Stimulated activated CD4-positive, alpha-beta T cell treated with anti-CD3 and anti-CD28 coated beads, TNF-alpha, amount 100 ng/mL, for 48 hours (primary cell): ENCODE measurements at places on chromosomes 5 and 9.

DNA sequence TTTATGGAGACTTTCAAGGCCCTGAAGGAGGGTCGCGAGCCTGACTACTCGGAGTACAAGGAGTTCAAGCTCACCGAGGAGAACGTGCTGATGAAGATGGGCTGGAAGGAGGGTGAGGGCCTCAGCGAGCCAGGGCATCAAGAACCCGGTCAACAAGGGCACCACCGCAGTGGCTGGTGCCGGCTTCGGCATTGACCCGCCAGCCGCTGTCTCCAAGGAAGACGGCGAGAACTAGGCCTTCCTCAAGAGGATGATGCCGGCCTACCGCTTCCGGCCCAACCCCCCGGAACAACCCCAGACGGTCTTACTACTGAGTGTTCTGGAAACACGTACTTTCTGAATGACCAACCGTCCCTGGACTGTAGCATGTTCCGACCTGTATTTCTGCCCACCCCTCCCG lies 169.2 kb downstream of the HINT1 start:
- DNase-seq = no peak

DNA sequence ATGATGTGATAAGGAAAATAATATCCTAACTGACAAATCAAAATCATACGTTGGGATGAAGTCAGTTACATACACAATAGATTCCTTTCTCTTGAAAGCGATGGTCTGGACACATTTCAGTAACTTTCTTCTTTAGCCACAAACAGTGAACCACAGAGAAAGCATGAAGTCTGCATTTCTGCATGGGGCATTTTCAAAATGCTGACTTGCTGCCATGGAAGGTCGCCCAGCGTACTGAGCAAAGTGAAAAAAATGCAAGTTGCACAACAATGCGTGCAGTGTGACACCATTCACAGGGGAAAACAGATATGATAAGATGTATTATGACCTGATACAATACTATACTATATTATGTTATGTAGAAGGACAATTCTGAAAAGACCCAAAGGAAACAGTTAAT lies 146.3 kb downstream of the SNX18 start:
- no peak for DNase-seq

DNA sequence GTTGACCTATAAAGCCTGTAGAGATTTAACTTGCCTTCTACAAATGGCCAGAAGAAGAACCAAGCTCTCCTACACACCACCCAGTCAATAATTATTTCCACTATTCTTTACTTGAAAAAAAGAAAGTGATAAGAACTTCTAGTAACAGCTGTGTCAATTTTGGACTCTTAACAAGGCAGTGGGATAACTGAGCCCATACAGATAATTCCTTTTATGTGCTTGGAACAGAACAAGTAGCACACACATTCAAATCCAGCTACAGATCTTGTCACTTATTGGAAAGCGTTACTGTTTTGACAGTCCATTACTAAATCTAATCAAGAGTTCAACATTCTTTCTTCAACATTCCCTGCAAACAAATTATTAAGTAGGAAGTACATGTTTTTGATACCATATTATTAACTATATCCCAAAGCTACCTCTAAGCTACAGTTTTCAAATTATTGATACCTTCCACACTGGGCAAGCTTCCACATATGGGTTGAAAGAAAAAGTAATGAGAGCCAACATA lies 6.3 kb downstream of the PTGER4 start:
- DNase-seq = no peak

DNA sequence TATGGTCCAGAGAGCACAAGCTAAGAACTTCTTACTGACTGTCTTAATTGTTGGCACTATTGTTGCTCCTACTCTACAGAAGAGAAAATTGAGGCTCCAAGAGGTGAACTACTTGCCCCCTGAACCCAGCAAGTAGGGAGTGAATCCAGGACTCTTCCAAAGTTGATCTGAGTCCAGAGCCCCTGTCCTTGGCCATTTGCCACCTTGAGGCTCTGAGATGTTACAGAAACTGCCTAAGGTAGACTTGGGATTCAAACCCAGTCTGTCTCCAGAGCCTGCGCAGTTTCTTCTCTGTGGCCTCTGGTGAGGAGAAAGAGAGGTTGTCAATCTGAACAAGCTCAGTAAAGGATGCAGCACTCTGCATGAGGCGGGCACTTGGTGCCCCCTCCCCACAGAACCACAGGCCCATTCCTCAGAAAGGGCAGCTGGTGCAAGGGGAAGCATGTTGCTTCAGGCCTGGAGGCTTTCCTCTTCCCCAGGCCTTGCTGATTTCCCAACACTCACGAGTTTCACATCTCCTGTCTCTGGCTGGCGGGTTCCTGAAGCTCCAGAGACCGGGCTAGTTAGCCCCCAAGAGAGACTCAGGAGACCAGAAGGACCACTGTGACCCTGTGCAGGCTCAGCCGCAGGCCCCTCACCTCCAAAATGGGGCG lies 2.9 kb upstream of the LCP2 start:
- no peak for DNase-seq

DNA sequence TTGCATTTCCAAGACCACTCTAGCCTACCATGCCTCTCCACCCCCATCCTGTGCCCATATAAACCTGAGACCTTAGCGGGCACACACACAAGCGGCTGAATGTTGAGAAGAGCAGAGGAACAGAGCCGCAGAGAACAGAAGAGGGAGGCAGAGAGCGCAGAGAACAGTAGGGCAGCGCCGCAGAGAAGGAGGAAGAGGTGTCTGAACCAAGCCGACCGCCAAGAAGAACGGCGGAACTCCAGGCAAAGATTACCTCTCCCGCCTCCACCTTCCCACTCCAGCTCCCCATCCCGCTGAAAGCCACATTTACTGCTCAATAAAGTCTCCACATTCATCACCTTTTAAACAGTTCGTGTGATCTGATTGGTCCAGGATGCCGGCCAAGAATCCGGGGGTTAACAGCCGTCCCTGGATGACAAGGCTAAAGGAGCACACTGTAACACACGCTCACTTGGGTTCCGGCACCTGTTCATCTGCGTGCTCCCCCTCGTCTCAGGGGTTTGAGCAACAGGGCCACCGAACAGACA lies 33.2 kb downstream of the GRIN3A start:
- DNase-seq = peak; percentile 5

DNA sequence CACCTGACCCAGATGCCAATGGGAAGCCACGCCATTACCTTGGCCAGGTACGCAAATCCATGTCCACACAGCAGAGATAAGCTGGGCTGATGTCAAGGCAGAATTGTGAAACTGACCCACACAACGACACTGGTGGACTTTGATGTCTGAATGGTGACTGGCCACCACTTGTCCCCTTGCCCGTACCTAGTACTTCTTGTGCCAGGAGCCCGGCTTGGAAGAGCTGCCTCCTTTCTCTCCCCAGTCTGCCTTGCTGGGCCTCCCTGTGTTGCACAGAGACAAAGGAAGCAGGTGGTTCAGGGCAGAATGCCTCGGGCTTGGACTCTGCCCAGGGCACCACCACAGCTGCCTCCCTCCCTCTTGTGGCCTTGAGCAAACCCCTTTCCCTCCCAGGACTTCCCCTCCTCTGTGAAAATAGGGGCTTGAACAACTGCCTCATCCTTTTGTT lies 23.3 kb downstream of the PTGES2 start:
- no peak for DNase-seq

- no peak for DNase-seq
Measured at GRCh38 chr5:157827423-157827822, 31.5 kb downstream of the CLINT1 start.

DNA sequence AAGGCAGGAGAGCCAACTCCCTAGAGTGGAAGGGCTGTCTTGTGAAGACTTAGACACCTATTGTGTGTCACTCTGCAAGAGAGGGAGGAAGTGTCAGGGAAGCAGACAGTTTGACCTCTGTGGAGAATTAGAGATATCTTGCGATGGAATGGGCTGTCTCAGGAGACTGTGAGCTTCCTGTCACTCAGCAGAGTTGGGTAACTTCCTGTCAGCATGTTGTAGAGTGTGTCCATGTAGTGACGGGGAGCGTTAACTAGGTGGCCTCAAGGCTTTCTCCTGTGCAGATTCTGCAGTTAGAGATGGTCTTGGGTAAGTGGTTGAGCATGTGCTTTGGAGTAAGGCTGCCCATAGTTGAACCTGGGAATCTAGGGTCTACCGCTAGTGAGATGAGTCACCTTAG lies 136.5 kb downstream of the KIF4B start:
- no peak for DNase-seq

DNA sequence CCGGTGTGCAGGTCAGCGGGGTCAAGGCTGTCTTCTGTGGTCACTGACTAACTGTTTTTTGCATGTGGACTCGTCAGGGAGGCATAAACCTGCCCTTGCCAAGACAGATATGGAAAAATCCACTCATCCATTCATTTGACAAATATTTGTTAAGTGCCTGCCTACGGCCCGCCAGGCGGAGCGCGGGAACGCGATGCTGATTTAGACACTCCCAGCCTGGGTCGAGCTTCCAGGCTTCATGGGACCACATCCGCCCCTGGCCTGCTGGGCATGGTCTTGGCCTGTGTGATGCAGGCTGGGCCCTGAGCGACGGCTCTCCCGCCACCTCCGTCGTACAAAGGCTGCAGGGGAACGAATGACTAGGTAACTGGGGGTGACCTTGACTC lies 18.1 kb downstream of the MYMK start:
- no peak for DNase-seq

- no peak for DNase-seq
Measured at GRCh38 chr5:162068412-162068811, 839 bp downstream of the GABRG2 start.

DNA sequence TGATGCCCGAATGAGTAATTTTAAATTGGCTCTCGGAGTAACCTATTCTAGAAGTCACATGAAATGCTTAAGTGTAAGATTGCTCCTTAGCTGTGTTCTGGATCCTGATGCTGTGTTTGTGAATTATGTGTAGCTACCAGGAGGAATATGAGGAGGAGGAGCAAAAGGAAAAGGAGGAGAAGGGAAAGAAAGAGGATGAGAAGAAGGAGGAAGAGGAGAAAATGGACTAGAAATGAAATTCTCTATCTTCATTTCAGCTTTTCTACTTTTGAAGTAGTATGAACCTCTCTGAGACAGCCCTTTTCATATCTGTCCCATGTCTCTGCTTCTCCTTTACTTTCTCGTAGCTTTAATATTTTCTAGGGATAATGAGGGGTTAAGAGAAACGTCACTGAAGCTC lies 119.4 kb upstream of the ACTBL2 start:
- no peak for DNase-seq

GRCh38 chr5:15798006-15798405 lies 298.0 kb downstream of the FBXL7 start:
- DNase-seq = no peak

- DNase-seq = no peak
Measured at GRCh38 chr9:97907046-97907445, 15.3 kb downstream of the TRMO start.

DNA sequence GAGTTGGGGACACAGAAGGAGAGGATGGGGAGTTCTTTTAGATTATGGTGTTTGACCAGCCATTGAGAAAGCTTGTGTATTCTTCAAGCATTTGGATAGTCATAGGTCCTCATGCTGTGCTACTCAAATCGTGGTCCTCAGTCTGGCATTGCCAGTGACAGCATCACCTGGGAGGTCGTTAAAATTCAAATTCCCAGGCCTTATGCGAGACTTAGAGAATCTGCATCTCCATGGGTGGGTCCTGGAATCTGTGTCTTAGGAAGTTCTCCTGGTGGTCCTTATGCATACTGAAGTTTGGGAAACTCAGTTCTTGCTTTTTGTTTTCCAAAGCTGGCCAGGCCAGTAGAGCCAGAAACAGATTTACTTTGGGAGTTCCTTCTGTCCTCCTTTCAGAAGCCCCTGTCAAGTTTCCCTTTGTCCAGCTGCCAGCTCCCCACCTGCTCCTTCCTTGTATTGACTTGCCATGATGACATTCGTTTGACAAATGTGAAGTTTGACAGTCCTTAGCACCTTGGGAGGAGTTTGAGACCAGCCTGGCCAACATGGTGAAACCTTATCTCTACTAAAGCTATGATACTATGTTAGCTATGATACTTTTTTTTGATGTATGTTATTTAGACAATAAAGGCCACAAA lies 95.6 kb downstream of the PALM2AKAP2 start:
- DNase-seq = no peak
